ENCODE measurements at places on chromosomes 7 and 10.

- DNase-seq: no peak
Observed at GRCh38 chr10:86785968-86786367, 29.5 kb downstream of the BMPR1A start.

DNA sequence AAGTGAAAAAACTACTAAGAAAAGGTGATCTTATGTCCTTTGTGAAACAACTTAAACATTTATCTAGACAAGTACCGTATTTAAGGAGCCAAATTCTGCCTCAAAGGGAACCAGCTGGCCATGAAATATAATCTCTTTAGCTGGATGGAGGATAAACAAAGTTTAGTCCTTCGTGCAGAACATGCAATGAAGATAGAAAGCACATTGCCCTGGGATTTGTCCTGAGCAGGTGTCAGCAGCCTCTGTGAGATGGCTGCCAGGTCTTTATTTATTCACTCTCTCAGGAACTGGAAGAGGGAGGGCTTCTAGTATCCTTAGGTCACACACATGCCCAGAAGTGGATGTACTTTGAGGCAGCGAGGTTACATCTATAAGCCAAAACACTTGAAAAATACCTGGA is 57.4 kb upstream of the CASD1 start:
- DNase-seq: peak; percentile 92

- DNase-seq: no peak
Observed at GRCh38 chr7:104136981-104137380, 70.8 kb downstream of the ORC5 start.

GRCh38 chr7:97012365-97013133 is 7.2 kb downstream of the DLX6 start:
- peak; percentile 97 for DNase-seq

GRCh38 chr7:48035967-48036478 is 680 bp downstream of the C7orf57 start:
- DNase-seq: peak; percentile 66

GRCh38 chr10:62815381-62816075 is 638 bp downstream of the EGR2 start:
- DNase-seq: peak; percentile 19

DNA sequence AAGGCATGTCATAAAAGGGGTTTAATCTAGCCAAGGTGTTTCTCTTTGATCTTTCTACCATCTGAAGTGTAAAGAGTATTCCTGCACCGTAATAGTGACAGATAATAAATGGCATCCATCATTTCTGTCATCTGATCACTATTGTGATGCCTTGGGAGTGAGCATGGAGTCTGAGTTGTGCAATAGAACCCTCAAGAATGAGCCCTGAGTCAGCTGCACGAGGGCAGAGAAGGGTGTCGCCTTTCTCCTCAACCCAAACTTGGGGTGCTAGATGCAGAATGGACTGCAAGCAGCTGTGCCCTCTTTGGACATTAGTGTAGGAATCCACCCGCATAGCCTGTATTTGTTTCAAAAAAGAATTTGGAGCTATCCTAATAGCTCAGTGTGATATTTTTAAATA is 115.2 kb downstream of the ZNF37A start:
- DNase-seq: no peak

- no peak for DNase-seq
Observed at GRCh38 chr7:45179666-45180065, 22.1 kb downstream of the RAMP3 start.

GRCh38 chr7:106112118-106112971 is at the start of gene SYPL1:
TSS of gene SYPL1 (minus strand) at chr7:106112312. CDS start at chr7:106112208, 104 bp downstream.
- DNase-seq: peak; percentile 99

DNA sequence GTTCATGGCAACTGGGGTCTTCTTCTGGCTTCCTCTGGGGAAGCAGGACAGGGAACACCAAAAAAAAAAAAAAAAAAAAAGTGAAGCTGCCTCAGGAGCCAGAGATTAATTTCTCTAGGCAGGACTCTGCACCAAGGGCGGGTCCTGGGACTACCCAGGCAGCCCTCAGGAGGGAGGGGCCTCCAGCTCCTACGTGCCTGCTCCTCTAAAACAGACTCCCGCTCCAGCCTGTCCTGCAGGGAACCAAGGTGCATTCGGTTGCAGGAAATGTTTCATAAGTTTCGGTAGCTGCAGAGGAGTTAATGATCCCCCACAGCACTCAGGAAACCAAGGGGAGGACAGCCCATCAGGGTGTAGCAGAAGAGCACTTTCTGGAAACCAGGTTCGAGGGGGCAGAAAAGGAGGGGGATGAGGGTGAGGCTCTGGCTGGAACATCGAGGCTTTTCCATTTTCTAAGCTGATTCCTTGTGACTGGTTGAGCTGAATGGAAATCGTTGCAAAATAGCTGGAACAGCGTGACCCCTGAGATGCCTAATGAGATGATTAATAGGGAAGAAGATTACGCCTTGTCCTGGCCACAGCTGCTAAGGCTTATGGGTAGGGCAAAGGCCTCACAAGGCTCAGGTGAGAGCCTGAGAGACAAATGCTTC is 84.2 kb downstream of the STRA8 start:
- no peak for DNase-seq

GRCh38 chr10:48640326-48640725 is 35.5 kb upstream of the ARHGAP22 start:
- DNase-seq: no peak

GRCh38 chr7:13198727-13199126 is 511.3 kb downstream of the ARL4A start:
- no peak for DNase-seq

- DNase-seq: peak; percentile 58
Observed at GRCh38 chr10:58435297-58435985, 50.2 kb downstream of the TFAM start.

- DNase-seq: no peak
Observed at GRCh38 chr10:110535958-110536891, 31.3 kb upstream of the SMC3 start.

- DNase-seq: no peak
Observed at GRCh38 chr10:30943451-30943850, 88.2 kb downstream of the ZNF438 start.

- no peak for DNase-seq
Observed at GRCh38 chr10:84269162-84269561, 24.3 kb downstream of the RGR start.

GRCh38 chr7:22579961-22580360 is 80.0 kb upstream of the STEAP1B start:
- DNase-seq: no peak

GRCh38 chr7:44213206-44213876 is 12.6 kb downstream of the YKT6 start:
- DNase-seq: no peak

GRCh38 chr10:87966459-87966858 is 103.0 kb downstream of the PTEN start:
- DNase-seq: no peak

DNA sequence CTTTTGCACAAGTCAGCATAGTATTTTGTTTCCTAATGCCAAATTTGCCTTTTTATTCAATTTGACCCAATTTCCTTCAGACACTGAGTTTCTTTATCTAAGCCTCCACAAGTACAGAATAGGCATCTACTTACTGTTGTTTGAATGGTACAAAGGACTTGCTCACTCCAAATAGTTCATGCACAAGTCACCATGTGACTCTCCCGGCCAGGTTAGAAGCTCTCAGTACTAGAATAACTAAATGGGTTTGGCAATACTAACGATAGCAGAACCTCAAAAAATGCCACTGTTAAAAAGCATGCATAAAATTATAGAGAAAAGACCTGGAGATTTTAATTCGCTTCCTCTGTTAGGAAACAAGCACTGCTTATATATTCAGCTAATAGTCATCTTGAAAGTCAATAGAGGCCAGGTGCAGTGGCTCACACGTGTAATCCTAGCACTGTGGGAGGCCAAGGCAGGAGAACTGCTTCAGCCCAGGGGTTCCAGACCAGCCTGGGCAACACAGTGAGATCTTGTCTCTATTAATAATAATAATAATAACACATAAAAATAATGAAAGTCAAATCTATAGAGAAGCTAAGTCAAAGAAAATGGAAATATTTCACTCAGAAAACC is 335.8 kb upstream of the MBL2 start:
- peak; percentile 44 for DNase-seq

- DNase-seq: peak; percentile 1
Observed at GRCh38 chr10:17836942-17837341, 27.8 kb downstream of the MRC1 start.

GRCh38 chr10:128318913-128319312 is 192.7 kb upstream of the MKI67 start:
- no peak for DNase-seq

- DNase-seq: no peak
Observed at GRCh38 chr10:109933984-109934565, 10.8 kb upstream of the XPNPEP1 start.

- no peak for DNase-seq
Observed at GRCh38 chr10:23194966-23195845, 3.1 kb downstream of the PTF1A start.

GRCh38 chr7:120949998-120950538 is 509 bp upstream of the ING3 start:
- DNase-seq: no peak

GRCh38 chr10:99929360-99929759 is 80.4 kb downstream of the DNMBP start:
- DNase-seq: no peak

- DNase-seq: peak; percentile 96
Observed at GRCh38 chr7:70598976-70599375, 533.0 kb upstream of the GALNT17 start.

DNA sequence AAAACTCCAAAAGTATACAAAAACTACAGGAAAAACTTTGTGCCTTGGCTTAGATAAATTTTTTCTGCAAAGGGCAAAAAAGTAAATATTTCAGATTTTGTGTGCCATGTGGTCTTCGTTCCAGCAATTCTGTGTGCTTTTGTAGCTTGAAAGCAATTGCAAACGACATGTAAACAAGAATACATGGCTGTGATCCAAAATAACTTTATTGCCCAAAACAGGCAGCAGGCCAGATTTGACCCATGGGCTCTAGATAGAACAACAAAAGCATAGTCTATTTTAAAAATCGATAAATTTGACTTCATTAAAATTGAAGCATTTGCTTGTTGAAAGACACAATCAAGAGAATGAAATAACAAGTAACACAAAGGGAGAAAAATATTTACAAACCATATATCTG is 336.6 kb downstream of the HPSE2 start:
- no peak for DNase-seq

GRCh38 chr10:75969031-75969430 is 537.6 kb downstream of the LRMDA start:
- DNase-seq: no peak

GRCh38 chr7:49425277-49425818 is 348.1 kb upstream of the VWC2 start:
- DNase-seq: no peak
